ENCODE measurements at places on chromosomes 3 and 15.

- DNase-seq: no peak
Observed at GRCh38 chr3:13594991-13595421, 46.1 kb downstream of the FBLN2 start.

DNA sequence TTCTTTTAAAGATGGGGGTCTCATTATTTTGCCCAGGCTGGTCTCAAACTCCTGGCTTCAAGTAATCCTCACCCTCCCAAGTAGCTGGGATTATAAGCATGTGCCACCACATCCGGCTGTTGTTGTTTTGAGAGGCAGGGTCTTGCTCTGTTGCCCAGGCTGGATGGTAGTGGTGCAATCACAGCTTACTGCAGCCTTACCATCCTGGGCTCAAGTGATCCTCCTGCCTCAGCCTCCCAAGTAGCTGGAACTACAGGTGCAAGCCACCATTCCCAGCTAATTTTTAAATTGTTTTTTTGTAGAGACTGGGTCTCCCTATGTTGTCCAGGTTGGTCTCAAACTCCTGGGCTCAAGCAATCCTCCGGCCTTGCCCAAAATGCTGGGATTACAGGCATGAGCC, 105.5 kb downstream of the SENP2 start:
- no peak for DNase-seq

DNA sequence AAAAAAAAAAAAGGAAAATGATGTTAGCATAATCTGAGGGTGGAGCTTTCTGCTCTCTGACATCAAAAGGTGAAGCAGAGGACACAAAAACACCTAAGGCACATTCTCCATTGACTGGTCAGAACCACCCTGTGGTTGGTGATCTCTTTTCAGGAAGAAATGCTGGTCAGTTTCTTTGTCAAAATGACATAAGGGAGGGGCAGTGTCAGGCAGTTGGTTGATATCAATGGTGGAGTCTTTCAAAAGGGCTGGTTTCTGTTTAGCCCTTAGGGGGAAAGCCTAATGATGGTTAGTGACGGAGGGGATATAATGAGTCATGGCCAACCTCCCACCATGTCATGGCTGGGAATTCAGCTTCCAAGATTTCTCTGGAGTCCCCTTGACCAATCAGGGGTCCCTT, 185.9 kb upstream of the GBE1 start:
- DNase-seq: no peak

DNA sequence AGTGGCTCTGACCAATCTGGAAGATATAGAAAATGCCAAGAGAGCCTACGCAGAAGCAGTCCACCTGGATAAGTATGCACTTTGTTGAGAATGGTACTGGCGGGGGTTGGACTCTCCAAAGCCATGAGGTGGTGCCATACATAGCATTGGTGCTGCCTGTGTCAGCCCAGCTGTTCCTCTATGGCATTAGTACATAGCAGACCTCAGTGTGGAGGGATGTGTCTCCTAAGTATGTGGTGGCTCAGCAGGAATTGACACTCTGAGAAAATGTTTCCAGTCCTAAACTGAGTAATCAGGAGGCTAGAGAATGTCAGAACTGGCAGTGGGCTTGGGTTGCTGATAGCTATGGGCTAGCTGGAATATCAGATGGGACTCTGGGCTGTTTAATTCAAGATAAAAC, 48.4 kb downstream of the ADPGK start:
- no peak for DNase-seq

DNA sequence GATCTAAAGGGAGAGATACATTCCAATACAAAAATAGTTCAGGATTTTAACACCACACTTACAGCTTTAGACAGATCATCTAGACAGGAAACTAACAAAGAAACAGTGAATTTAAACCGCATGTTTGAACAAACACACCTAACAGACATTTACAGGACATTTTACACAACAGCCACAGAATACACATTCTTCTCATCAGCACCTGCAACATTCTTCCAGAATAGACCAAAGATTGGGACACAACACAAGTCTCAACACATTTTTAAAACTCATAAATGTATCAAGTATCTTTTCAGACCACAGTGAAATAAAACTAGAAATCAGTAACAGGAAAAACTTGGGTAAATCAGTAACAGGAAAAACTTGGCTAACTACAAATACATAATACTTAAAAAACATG, 256.3 kb downstream of the MCTP2 start:
- DNase-seq: no peak

GRCh38 chr15:36914466-36914865, 185.9 kb downstream of the MEIS2 start:
- DNase-seq: peak; percentile 89

DNA sequence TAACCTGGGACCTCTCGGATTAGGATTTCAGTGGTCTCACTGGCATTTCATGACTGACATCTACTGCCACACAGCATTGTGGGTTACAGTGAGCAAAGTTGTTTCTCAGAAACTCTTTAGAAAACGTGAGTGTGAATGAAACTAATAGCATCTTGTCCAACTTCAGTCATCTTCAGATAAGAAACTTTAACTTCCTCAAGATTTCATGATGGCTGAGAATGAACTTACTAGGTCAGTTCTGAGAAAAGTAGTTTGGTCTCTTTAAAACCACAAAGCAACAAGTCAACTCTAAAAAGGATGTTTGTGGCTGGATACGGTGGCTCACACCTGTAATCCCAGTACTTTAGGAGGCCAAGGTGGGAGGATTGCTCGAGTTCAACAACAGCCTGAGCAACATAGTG, 14.2 kb upstream of the HOMER2 start:
- no peak for DNase-seq

DNA sequence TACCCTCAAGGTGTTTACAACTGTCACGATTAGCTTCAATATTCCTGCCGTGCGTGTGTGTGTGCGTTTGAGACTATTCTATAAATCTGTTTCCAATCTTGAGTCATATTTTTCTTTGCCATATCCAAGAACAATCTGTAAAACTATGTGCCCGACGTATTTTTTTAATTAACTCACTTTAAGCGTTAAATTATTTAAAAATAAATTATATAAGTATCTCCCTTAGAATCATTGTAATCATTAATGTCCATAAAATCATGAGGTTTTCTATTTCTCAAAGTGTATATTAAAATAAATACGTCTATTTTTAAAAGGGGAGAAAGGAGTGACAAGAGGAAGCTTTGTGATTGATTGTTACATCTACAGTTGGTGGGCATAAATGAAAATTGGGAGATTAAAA, 2.9 kb downstream of the SETMAR start:
- DNase-seq: no peak

DNA sequence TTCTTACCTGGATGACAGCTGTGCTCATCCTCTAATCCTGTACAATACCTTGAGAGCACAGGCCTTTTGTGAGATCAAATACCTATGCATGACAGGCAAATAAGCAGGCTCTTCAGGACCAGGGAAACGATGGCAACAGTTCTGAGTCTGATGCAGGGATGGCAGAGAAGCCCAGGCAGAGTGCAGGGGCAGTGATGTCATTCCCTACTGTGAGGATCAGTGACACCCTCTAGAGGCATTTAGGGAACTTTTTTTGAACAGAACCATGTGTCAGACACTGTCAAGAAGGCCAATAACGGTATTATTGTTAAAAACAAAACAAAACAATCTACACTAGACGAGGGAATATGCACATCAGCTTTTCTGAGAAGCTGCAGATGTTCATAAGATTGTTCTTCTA, 314.8 kb upstream of the CTDSPL start:
- peak; percentile 61 for DNase-seq

DNA sequence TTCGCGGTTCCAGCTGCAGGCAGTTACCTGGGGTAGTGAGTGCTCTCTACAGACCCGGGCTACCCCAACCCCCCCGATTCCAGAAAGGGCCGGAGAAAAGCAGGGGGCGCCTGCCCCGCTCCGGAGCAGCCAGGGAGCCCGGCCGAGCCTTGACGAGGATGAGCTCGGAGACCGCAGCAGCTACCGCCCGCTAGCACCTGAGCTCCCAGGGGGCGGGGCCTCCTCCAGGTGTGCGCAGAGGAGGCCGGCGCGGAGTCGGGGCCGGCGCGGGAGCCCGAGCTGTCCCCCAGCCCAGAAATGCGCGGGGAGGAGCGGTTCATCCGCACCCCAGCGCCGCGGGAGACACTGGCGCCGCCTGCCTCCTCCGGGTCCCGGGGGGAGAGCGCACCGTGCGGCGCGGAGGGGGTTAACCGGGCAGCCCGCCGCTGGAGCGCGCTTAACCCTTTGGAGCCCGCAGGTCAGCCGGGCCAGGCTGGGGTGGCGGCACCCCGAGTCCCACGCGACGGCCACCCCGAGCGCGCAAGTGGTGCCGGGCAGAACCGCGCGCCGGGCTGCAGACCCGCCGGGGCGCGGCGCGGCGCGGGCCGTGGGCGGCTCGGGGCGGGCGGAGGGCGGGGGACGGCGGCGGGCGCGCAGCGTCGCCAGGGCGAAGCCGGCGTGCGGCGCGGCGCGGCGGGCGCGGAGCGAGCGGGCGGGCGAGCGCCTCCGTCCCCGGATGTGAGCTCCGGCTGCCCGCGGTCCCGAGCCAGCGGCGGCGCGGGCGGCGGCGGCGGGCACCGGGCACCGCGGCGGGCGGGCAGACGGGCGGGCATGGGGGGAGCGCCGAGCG, at the start of gene CACNA1D:
CACNA1D (plus strand) TSS at position 649 of the 829 bp plus-strand sequence. CDS start 556 bp downstream, outside the sequence.
- DNase-seq: no peak

Data from cardiac fibroblast (primary cell).